ENCODE measurements at places on chromosomes 4 and X.

DNA sequence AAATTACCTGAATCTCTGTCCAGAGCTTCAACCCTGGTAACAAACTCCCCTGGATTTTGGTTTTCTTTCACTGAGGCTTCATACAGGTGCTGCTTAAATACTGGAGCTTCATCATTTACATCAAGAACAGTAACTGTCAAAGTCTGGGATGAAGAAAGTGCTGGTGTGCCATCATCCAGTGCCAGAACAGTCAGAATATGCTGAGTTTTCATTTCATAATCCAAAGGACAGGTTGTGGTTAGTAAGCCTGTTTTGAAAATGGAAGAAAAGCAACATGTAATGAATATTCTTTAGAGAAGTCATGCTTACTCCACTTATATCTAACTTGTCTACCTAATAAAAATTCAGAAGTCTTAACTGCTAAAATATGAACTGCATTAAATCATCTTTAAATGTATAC, 175.9 kb downstream of the DCHS2 start:
- no peak for DNase-seq

GRCh38 chrX:39459952-39460351, 637.8 kb downstream of the BCOR start:
- DNase-seq: no peak

- no peak for DNase-seq
Measured at GRCh38 chr4:3202836-3203820, 45.8 kb upstream of the MSANTD1 start.

- no peak for DNase-seq
Measured at GRCh38 chrX:13763489-13763888, 28.9 kb downstream of the OFD1 start.

DNA sequence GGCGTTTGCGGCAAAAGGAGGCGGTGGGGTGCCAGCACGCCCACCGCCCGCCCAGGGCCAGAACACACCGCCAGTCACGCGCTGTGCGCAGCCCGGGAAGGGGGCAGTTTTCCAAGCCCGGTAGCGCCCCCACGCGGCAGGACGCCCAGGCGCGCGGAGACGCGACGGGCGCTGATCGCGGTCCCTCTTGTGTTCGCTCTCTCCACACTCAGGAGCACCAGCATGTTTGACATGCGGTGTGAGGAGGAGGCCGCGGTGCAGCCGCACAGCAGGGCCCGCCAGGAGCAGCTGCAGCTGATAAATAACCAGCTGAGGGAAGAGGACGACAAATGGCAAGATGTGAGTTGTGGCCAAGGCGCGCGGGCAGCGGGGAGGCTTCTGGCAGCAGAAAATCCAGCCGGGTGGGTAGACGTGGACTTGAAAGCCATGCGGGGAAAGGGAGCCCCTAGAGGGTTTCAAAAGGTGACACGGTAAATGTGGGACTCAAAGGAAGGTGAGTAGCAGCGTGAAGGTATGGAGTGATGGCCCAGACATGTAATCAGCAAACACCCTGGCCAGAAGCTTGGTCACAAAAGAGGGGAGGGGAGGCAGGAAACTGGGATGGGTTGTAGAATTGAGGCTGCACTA, 104.1 kb downstream of the PHOX2B start:
- no peak for DNase-seq

DNA sequence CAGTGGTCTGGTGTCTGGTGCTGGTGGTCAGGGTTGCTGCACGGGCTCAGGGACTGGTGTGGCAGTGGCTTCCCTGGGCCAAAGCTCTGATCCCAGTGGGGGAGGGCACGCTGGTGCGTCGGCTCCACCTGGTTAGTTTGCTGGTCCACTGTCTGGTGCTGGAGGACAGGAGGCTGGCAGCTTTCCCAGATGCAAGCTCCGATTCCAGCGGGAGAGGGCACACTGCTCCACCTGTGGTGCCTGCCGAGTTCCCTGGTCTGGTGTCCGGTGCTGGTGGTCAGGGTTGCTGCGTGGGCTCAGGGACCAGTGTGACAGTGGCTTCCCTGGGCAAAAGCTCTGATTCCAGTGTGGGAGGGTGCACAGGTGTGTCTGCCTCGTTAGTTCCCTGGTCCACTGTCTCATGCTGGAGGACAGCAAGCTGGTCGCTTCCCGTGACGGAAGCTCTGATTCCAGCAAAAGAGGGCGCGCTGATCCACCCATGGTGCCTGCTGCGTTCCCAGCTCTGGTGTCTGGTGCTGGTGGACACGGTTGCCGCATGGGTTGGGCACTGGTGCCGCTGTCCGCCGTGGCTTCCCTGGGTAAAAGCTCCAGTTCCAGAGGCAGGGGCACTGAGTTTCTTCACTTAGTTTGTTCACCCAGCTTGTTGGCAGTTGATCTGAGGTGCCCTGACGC, 5.8 kb downstream of the VMA21 start:
- no peak for DNase-seq

DNA sequence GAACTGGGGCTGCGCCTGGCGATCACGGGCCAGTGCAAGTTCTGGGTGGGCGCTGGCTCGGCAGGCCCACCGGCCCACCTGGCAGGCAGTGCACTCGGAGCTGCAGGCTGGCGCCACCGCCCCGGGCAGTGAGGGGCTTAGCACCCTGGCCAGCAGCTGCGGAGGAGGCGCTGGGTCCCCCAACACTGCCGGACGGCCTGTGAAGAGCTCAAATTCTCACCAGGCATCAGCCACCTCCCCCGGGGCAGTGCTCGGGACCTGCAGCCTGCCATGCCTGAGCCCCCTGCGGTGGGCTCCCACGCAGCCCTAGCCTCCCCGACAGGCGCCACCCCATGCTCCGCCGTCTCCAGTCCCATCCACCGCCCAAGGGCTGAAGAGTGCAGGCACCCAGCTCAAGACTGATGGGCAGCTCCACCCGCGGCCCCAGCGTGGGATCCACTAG, 7.1 kb upstream of the ZNF330 start:
- DNase-seq: no peak

GRCh38 chrX:46989548-46989947, 77.3 kb downstream of the JADE3 start:
- DNase-seq: no peak

GRCh38 chr4:136920092-136920881, 612.0 kb downstream of the PCDH18 start:
- no peak for DNase-seq

DNA sequence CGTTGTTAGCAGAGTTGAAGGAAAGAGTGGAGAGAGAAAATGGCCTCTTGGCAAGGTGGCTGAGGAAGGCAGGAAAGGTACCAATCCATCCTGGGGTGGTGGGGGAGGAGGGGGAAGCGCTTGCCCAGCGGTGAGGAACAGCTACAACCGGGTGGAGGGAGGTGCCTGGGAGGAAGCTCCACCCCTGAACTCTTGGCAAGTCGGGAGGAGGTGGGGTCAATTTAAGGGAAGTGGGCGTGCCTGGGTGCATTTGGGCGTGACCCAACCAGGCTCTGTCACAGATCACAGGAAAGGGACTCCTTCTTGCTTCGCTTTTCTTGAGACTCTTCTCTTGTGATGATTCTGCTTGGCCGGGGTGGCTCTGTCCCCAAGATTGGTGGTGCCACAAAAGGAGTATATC, 41.7 kb downstream of the BCORL1 start:
- peak; percentile 64 for DNase-seq

- no peak for DNase-seq
Measured at GRCh38 chr4:85812776-85813175, 337.8 kb downstream of the ARHGAP24 start.

DNA sequence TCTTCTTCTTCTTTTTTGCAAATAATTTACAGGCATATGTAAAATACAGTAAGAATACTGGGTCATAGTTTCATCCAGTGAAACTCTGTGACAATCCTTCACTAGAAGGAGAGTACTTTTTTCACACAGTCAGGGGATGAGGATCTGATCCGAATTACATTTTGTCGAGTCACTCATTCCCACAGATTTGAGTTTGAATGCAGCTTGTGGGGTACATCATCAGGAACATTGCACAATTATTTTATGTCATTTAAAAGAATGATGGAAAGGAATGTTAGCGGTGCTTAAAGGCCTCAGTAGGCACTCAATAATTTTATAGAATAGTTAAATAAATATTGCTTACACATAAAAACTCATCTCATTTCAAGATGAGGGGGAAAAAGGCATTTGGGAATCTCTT, 88.6 kb downstream of the CHRNA9 start:
- DNase-seq: no peak

DNA sequence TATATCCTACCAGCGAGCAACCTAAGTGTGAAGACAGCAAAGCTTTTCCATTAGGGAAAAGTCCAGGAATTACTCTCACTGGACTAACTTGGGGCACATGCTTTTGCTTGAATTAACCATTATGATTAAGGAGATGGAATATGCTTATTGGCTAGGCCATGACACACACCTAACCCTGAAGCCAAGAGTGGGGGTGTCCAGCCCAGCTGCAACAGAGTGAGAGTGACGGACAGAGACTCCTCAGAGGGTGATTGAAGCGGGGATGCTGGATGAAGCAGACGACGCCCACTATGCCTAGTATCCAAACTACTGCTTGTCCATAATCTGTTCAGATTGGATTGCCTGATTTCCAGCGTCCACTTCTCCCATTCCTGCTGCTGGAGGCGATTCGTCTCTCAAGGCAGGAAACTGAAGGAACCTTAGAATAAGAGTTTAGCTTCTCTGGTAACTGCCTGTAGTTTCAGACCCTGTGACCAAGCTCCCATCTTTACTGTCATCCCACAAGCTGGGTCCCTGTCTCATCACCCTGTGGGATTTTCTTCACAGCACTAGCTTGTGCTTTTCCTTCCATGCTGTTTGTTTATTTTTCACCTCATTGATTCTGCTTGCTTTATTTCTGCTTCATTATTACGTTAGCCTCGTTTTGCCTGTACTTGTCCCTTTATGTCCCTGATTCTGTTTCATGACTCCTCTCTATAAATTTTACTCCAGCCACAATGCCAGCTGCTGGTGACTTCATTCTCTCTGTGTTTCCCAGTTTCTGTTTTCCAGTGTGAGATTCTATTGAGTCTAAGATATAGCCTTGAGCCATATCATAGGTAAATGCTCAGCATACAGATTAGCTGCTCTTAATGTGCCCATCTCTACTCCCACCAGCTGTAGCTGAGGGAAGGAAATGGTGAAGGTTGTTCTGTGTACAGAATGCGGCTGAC, 19.0 kb downstream of the FAM47E start:
- DNase-seq: no peak

GRCh38 chr4:153850533-153851280, 61.8 kb upstream of the SFRP2 start:
- DNase-seq: no peak

- DNase-seq: no peak
Measured at GRCh38 chrX:68508799-68509198, 9.9 kb downstream of the YIPF6 start.

DNA sequence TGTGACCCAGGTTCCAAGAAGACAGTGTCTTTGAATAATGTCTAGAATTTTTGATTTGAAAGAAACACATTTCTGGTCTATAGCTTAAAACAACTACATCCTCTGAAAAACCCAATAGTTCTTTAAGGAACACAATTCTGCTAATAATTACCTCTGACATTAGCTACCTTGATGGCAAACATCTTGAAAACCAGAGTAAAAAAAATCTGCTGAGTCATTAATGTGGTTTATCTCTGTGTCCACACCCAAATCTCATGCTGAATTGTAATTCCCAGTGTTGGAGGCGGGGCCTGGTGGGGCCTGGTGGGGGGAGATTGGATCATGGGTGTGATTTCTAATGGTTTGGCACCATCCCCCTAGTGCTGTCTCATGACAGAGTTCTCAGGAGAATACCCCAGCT, 1233.8 kb downstream of the NLGN4X start:
- DNase-seq: no peak

GRCh38 chr4:128831531-128832242, 22.2 kb downstream of the JADE1 start:
- DNase-seq: no peak

DNA sequence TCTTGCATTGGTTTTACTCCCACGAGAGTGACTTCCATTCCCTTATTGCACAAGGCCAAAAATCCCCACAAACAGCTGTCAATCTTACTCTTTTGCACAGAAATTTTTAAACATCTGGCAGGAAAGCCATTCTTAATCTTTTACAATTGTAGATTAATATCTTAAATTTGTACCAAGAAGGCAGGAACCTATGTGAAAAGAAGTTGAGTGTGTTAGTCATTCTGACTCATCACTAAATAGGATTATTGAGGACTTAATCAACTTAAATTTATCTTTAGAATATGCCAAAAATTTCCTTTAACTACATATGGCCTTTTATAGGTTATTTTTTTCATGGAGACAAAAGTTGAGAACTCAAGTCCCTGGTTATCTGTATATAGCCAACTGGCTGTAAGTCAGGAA, 49.0 kb upstream of the VEGFC start:
- DNase-seq: no peak

DNA sequence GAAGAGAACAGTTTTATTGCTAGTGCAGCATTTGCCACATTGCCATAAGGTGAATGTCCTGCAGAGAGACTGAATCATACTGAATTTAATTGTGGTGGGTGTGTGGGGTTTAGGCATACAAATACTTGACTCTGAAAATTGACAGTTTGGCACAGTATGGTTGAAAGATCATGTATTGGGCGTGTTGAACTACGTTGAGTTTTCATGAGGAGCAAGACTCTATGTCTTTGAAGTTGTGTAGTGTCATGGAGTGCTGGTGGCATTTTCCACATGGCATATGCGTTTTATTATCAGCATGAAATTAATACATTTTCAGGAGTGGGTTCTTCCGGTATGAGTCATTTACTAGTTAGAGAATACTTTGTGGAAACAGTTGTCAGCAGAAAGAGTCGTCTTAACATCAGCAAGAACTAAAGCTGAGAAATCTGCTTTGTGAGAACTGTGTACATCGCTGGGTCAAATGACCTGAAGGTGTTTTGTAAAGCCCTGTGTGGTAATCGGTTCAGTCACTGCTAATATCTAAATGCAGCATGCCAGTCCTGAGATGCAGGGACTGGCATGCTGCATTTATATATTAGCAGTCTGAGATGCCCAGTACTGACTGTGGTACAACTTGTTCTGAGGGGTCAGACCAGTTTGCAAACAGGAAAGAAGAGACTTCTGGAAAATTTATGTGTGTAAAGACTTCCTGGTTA, 50.3 kb downstream of the ARHGAP10 start:
- DNase-seq: no peak

DNA sequence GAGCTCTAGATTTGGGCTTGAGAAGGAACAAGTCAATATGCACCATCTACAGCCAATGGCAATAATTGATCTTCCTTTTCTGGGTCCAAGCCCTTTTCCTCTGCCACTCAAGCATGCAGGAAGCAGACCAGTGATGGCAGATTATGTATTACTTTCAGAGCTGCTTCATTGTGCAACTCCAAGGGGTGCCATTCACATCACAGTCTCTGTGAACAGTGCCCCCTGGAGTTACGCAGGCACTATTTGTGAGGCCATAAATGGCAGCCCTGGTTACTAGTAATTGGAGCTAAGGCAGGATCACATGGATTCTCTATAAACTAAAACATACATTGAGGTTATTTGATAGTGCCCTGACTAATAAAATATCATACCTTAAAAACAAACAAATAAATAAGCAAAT, 313.4 kb upstream of the SLC7A11 start:
- DNase-seq: no peak

DNA sequence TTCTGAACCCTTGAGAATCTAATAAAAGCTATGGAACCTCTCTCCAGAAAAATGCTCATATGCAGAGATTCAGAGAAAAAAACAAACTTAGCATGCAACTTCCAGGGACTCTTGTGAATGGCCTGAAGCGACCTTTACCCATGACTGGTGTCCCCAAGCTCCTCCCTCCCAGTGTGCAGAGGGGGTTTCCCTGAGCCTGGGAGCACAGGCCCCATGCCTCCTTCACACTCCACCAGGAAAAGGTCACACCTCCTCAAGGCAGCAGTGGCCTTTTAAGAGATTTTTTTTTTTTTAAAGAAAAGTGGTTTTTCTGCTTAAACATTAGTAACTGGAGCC, 13.3 kb upstream of the UBA6 start:
- no peak for DNase-seq

Data from T-helper 9 cell (primary cell).